ENCODE measurements at places on chromosomes 6 and 20. TPM values are rescaled to one million over a fixed set of nuclear protein-coding genes. Genes with fewer than 3 reads are reported as not detected.
A peak's percentile ranks its signal among the peaks of the same experiment; 100 is the strongest.

- no peak for DNase-seq
These were observed 763.2 kb upstream of the FLRT3 start for GRCh38 chr20:15100506-15101160.

GRCh38 chr6:97440590-97441176 lies 157.7 kb upstream of the MMS22L start:
- DNase-seq, result peak; percentile 47

The CDH4 gene
- total RNA-seq, result 0.16 TPM

The OOEP gene
- total RNA-seq, result not detected

DNA sequence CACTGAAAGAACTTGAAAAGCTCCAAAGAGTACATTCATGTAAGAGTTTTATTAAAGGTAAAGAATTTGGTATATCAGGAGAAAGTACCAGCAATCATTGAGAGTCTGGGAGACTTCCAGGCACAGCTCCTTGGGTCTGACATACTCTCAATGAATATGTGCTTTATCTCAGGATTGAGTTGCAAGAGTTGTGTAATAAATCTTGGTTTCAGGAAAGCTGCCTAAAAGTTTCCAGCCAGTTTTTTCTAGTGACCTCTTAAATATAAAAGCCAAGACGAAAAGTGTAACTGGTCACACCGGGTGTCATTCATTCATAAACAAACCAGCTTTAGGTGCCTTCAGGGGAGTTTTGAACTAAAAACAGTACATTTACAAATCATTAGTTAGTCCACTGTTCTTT lies 21.6 kb upstream of the GJA1 start:
- DNase-seq, result no peak

GRCh38 chr6:13710552-13711323 lies 897 bp downstream of the RANBP9 start:
- DNase-seq, result no peak

DNA sequence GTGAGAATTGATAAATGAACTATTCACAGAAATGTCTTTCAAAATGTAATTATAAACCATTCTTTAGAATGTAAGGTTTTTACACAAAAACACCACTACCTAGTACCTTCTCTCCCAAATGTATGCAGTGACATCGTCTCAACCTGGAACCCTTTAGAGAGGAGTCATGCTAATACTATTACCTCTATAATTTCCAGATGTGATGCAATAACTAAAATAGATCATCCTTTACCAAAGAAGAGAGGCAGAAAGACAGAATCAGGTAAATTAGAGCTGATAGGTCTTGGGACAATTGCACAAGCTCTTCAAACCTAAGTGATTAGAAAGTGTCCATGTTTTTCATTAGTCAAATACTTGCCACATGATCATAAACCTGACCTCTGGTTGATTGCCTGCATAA lies 96.7 kb downstream of the HDGFL1 start:
- no peak for DNase-seq

The TMEM151B gene
- 0.37 TPM for total RNA-seq

The EDN1 gene
- 6.7 TPM for total RNA-seq

DNA sequence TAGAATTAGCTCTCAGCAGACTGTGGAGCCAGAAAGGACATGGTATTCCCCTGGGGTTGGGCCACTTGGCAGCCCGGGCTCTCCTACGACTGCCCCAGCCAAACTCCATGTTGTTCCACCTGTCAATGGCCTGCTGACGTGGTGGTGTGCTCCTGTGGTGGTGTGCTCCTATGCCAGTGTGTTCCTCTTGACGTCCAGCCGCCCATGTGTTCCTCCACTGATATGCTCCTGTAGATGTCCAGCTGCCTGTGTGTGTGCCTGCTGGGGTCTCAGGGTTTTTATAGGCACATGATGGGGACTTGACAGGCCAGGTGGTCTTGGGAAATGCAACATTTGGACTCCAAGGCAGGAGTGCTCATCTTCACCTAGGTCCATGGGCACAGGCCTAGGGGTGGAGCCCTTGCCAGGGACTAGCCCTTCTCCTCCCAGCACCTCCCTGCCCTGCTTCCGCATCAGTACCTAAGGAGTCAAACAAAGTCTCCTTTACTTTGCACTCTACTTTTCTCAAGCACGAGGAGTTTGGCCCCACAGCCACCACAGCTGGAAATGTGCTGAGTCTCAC lies 133.5 kb downstream of the TINAG start:
- DNase-seq, result no peak

The BPHL gene
- total RNA-seq, result 19.0 TPM

The DYNLT2 gene
- 0.50 TPM for total RNA-seq

The EMILIN3 gene
- total RNA-seq, result not detected

The IMPG1 gene
- 0.14 TPM for total RNA-seq

- no peak for DNase-seq
These were observed 23.1 kb downstream of the TFAP2A start for GRCh38 chr6:10391799-10392198.

- DNase-seq, result no peak
These were observed 64.3 kb downstream of the ITCH start for GRCh38 chr20:34427331-34427730.

Measured in H4 (cell line).